ENCODE measurements at places on chromosomes 13 and 19.
A peak's percentile ranks its signal among the peaks of the same experiment; 100 is the strongest.

- H3K4me1 ChIP-seq = no peaks in the 10 kb centered on the region
- DNase-seq = no peak
Measured at GRCh38 chr13:112065867-112066623, 904 bp upstream of the SOX1 start.

DNA sequence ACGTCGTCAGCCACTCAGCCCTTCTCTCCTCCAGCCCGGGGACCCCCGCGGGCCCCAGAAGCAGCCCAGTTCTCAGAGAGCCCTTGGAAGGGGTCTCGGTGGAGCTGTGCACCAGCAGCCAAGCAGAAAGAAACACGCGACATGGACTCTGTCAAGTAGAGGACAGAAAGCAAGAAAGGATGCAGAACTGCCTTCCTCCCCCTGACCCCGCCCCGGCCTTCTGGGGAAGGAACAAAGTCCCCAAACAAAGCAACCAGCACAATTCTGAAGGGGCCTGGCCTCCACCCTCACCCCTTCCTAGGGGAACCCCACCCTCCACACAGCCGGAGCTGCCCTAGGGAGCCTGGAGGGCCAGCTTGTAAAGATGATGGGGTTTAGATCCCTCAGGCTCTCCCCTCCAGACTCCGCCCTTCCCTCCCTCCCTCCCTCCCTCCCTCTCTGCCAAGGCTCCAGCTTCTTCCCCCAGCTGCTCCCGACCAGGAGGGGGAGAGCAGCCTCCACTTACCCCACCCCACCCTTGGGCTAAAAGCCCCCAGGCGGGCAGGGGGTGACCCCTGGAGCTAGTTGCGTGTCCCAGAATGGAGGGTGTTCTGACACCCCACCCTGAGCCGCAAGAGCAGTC lies 7.8 kb downstream of the LYL1 start:
- peaks cover 86% of the 10 kb centered on the region for H3K4me1 ChIP-seq
- peak overlapping the region; percentile 96 for H3K27ac ChIP-seq
- no peak for DNase-seq
- peak overlapping the region; percentile 57 for H3K4me3 ChIP-seq
- no peaks in the 10 kb centered on the region for H3K27me3 ChIP-seq
- H3K36me3 ChIP-seq = peaks cover 26% of the 10 kb centered on the region

DNA sequence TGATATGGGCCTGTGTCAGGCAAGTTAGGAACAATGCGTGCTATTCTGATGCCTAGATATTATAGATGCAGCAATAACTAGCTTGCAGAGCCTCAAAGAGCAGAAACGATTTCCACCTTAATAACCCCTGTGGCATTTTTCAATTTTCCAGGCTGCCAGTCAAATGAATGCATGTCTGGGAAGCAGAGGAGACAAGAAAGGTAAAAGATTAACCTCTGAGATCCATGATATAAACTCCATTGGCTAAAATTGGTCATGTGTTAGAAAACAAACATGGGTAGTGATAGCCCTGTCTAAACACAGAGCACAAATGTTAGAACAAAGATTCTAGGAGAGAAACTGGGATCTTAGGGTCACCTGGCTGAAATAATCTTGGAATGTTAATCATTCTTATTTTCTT lies 811.1 kb downstream of the DIAPH3 start:
- no peak overlapping the region for H3K27ac ChIP-seq
- peaks cover 5% of the 10 kb centered on the region for H3K4me1 ChIP-seq
- no peak for DNase-seq
- no peak overlapping the region for H3K4me3 ChIP-seq
- no peaks in the 10 kb centered on the region for H3K36me3 ChIP-seq

GRCh38 chr19:53576941-53577653 lies 39.2 kb downstream of the ZNF331 start:
- H3K27me3 ChIP-seq = no peaks in the 10 kb centered on the region
- H3K36me3 ChIP-seq = peaks cover 74% of the 10 kb centered on the region
- no peak overlapping the region for H3K4me3 ChIP-seq
- H3K4me1 ChIP-seq = no peaks in the 10 kb centered on the region
- no peak overlapping the region for H3K27ac ChIP-seq

DNA sequence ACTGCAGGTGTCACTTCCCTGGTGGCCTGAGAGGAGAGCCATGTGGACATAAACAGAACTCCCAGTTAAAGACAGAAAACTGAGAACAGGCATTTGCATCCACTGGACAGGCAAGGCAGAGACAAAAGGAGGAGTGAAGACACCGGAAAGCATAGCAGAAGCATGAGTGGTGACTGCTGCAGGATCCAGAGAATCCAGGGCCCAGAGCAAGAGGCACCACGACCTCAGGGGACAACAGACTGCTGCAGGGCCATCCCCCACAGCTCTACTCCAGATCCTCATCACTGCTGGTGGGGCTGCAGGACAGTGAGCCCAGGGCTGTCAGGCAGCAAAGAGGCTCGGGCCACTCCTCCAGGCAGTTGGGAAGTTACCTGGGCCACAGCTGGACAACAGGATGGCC lies 14.5 kb upstream of the ISYNA1 start:
- H3K4me3 ChIP-seq = no peak overlapping the region
- peaks cover 86% of the 10 kb centered on the region for H3K36me3 ChIP-seq
- DNase-seq = no peak
- no peak overlapping the region for H3K27ac ChIP-seq

- H3K4me1 ChIP-seq = peaks cover 13% of the 10 kb centered on the region
- H3K36me3 ChIP-seq = no peaks in the 10 kb centered on the region
- no peak for DNase-seq
- H3K27me3 ChIP-seq = no peaks in the 10 kb centered on the region
- no peak overlapping the region for H3K27ac ChIP-seq
Measured at GRCh38 chr13:98261165-98261702, 84.2 kb upstream of the RNF113B start.

DNA sequence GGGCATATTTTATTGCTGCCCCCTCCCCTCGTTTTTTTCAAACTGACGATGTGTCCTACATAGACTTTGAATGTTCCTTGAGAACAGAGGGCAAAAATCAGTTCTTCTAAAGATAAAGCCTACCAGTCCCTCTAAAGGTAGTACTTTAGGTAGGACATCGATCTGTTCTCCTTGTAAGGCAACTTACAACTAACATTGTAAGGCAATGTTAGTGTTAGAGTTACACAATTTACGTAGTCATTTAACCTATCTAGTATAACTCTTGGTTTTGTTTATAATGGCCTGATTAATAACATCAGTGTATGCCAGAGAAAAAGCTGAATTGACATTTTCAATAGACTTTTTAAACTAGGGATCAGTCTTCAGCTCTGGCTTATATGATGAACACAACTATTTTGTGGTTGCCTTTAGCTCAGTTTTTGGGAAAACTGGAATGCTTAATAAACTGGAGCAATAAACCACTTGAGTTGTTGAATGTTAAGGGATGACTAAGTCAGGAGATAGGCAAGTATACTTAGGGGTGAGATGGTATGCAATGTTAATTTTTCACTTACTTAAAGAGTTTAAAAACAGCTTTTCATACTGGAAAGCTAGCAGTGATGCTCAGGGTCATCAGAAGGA lies 2.2 kb downstream of the NDFIP2 start:
- no peaks in the 10 kb centered on the region for H3K27me3 ChIP-seq
- no peak overlapping the region for H3K27ac ChIP-seq
- DNase-seq = no peak
- H3K4me1 ChIP-seq = peaks cover 33% of the 10 kb centered on the region

- H3K4me1 ChIP-seq = no peaks in the 10 kb centered on the region
- H3K36me3 ChIP-seq = no peaks in the 10 kb centered on the region
- H3K4me3 ChIP-seq = no peak overlapping the region
Measured at GRCh38 chr13:34762312-34762711, 179.8 kb upstream of the NBEA start.

GRCh38 chr19:17499648-17500446 lies 11.6 kb upstream of the PGLS start:
- H3K27ac ChIP-seq = peak overlapping the region; percentile 88
- H3K4me3 ChIP-seq = peak overlapping the region; percentile 19
- peaks cover 23% of the 10 kb centered on the region for H3K36me3 ChIP-seq
- peaks cover 31% of the 10 kb centered on the region for H3K4me1 ChIP-seq
- DNase-seq = peak; percentile 87

DNA sequence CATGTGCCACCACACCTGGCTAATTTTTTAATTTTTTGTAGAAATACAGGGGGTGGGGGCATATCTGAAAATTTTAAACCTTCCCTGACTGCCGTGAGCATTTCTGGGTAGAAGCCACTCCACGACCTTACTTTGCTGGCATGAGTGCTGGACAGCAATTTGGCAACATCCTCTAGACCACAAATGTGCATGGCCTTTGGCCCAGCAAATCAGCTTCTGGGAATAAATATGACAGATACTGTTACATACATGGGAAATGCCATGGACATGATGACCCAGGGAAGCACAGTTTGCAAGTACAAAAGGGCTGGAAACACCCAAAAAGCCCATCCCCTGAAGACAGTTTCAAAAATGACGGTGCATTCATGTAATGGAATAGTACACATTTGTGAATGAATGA lies 3.2 kb upstream of the PVR start:
- H3K4me1 ChIP-seq = peaks cover 3% of the 10 kb centered on the region
- no peaks in the 10 kb centered on the region for H3K27me3 ChIP-seq
- H3K36me3 ChIP-seq = no peaks in the 10 kb centered on the region
- no peak overlapping the region for H3K4me3 ChIP-seq

DNA sequence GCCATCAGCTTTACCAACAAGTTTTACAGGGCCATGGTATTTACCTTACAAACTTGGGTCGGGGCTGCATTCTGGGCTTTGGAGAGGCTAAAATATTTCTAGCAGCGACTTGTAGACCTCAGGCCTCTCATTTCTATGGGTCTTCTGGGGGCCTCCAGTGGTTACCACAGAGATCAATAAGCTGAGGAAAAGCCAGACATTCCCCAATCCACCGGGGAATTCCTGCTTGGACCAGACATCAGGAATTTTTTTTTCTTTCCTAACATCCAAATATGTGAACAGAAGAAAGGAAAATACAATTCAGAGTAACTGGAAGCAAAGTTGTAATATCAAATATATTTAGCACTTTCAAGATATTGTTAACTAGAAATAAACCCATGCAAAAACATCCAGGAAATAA lies 1.5 kb downstream of the DZIP1 start:
- H3K4me1 ChIP-seq = peaks cover 28% of the 10 kb centered on the region
- no peaks in the 10 kb centered on the region for H3K36me3 ChIP-seq
- H3K4me3 ChIP-seq = peak overlapping the region; percentile 57
- no peak for DNase-seq
- peaks cover 44% of the 10 kb centered on the region for H3K27me3 ChIP-seq

DNA sequence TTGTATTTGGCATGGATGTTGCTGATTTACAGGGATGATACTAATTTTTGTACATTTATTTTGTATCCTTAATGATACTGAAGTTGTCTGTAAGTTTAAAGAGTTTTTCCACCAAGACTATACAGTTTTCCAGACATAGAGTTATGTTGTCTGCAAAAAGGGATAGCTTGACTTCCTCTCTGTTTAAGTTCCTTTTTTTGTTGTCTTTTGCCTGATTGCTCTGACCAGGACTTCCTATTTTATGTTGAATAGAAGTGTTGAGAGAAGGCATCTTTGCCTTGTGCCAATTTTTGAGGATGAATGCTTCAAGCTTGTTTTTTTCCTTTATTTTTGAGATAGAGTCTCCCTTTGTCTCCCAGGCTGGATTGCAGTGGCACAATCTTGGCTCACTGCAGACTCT lies 36.8 kb upstream of the ZNF681 start:
- H3K36me3 ChIP-seq = no peaks in the 10 kb centered on the region
- no peak overlapping the region for H3K4me3 ChIP-seq
- H3K27ac ChIP-seq = no peak overlapping the region
- no peaks in the 10 kb centered on the region for H3K27me3 ChIP-seq
- H3K4me1 ChIP-seq = no peaks in the 10 kb centered on the region

DNA sequence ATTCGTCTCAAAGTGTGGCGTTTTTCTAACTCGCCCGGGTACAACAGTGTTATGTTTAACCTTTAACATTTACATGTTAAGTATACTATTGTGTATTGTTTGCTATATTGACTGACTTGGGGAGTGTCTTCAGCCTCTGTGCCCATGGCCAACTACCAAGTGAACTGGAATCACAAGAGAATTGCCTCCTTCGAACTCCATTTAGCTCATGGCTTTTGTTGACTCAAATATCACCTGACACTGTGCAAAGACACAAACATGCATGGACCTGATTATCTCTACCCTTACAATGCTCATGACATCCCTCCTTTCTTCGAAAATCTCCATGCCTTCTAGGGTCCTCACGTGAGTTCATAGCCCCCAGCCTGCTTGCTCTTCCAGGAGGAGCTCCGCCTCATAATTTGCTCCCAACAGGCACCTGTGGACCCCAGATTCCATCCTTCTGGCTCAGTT lies 704 bp downstream of the ZNF814 start:
- H3K27ac ChIP-seq = peak overlapping the region; percentile 63
- H3K27me3 ChIP-seq = no peaks in the 10 kb centered on the region
- H3K4me1 ChIP-seq = peaks cover 4% of the 10 kb centered on the region
- DNase-seq = no peak
- H3K4me3 ChIP-seq = peak overlapping the region; percentile 67

DNA sequence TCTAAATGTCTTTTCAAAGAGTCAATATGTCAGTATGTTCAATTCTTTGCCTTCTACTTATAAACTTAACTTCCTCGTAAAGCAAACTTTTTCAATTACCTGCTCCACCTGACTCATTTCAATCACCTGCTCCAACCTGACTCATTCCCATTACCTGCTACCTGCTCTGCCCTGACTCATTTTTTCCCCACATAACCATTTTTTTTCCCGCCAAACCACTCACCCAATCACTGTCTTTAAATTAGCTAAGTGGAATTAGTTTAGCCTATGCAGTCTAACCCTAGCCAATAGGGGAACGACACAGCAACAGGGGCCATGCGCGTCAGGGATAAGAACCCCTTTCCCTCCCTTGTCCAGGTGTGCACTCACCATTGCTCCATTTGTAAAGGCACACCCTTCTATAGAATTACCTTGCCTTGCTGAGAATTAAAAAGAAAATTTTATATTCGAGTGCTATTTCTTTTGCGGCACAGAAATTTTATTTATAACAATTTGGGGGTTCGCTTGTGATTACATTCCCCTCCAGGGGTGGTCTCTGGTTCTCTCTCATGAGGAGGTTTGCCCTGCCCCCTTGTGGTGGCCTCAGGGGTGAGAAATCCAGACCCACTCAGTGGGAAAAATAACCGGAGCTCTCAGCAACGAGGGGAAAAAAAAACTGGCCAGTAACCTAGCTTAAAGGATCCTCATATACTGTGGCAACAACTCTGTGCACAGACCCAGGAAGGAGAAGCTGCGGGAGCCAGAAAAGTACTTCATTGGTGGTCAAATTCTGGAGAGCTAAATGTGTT lies 193.1 kb downstream of the ZNF486 start:
- H3K4me1 ChIP-seq = no peaks in the 10 kb centered on the region
- H3K27me3 ChIP-seq = no peaks in the 10 kb centered on the region
- no peak overlapping the region for H3K27ac ChIP-seq
- no peak for DNase-seq
